Activated CD4-positive, alpha-beta T cell treated with anti-CD3 and anti-CD28 coated beads, Interleukin-2, amount 50 U/mL, for 1 hour (primary cell): ENCODE measurements at places on chromosomes 5 and 9.

- no peak for DNase-seq
Measured at GRCh38 chr5:68641211-68641610, 425.7 kb downstream of the PIK3R1 start.

GRCh38 chr9:74138182-74138581 is 359.0 kb upstream of the RORB start:
- no peak for DNase-seq

DNA sequence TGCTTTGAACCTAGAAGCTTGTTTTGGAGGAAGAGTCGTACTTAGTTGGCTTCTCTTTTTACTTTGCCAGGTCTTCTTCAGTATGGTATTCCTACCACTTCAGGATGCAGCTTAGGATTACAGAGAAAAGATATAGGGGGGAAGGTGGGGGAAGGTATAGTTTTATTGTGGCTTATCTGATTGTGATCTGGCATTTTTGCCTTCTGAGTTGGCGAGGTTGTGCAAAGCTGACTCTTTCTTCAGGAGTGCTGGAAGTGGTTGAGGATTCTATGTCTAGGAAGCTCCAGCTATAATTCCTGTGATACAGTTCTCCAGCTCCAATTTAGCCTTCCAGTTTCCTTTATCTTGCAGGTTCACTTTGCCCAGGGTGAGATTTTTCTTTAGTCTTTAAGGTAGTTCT is 7.0 kb downstream of the CDC42SE2 start:
- DNase-seq: no peak

DNA sequence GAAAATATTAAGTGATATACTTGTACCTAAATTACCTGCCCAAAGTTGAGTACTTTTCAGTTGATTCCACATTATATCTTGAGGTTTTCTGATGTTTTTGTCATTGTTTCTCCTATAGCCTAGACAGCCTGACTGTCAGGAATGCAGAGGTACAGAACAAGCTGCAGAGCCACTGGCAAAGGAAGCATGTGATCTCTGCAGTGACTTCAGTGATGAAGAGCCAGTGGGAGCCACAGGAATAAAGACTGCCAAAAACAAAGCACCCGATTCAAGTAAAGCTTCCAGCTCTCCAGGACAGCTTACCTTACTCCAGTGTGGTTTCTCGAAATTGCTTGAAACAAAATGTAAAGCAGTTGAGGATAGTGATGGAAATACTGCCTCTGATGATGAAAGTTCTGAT is 96.3 kb downstream of the ERCC6L2 start:
- no peak for DNase-seq

GRCh38 chr9:95970317-95970716 is 94.8 kb downstream of the ERCC6L2 start:
- DNase-seq: no peak

- no peak for DNase-seq
Measured at GRCh38 chr5:66553916-66554575, 42.1 kb upstream of the MAST4 start.

GRCh38 chr9:132833550-132834121 is 44.4 kb downstream of the AK8 start:
- DNase-seq: no peak

- no peak for DNase-seq
Measured at GRCh38 chr5:45521067-45521466, 175.1 kb downstream of the HCN1 start.

GRCh38 chr5:156221816-156222215 is 105.1 kb upstream of the SGCD start:
- DNase-seq: no peak

DNA sequence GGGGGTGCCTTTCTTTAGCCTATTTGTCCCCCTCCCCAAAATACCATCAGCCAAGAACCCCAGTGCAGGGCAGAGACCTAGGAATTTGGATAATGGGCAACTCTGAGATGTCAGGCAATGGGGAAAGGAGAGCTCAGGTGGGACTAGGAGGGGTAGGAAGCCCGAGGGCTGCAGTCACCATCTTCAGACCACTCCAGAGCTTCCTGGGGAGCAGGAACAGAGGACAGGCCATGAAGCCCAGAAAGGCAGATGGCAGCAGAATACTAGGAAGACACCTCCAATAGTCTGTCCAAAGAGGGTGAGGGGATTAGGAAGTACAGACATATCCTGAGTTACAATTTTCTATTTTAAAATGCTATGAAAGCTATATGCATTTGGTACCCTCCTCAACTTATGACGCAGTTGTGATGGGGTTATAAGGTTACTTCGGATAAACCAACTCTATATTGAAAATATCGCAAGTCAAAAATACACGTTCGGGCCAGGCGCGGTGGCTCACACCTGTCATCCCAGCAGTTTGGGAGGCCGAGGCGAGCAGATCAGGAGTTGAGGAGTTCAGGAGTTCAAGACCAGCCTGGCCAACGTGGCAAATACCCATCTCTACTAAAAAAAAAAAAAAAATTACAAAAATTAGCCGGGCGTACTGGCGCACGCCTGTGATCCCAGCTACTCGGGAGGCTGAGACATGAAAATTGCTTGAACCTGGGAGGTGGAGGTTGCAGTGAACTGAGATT is 34.6 kb upstream of the IL17B start:
- DNase-seq: no peak

GRCh38 chr5:111507276-111507675 is 5.1 kb downstream of the STARD4 start:
- no peak for DNase-seq

- DNase-seq: no peak
Measured at GRCh38 chr5:9104571-9105339, 441.1 kb downstream of the SEMA5A start.

DNA sequence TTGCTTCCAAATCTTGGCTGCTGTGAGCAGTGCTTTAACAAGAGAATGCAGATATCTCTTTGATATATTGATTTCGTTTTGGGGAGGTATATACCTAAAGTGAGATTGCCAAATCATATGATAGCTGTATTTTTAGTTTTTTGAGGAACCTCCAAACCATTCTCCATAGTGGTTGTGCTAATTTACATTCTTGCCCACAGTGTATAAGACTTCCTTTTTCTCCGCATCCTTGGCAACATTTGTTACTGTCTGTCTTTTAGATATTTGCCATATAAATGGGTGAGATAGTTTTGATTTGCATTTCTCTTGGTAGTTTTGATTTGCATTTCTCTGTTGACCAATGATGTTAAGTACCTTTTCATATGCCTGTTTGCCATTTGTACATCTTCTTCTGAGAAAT is 10.0 kb upstream of the PLK2 start:
- no peak for DNase-seq

GRCh38 chr9:6605202-6605601 is 40.3 kb downstream of the GLDC start:
- DNase-seq: no peak

GRCh38 chr9:70060883-70061507 is 17.3 kb downstream of the MAMDC2 start:
- no peak for DNase-seq

DNA sequence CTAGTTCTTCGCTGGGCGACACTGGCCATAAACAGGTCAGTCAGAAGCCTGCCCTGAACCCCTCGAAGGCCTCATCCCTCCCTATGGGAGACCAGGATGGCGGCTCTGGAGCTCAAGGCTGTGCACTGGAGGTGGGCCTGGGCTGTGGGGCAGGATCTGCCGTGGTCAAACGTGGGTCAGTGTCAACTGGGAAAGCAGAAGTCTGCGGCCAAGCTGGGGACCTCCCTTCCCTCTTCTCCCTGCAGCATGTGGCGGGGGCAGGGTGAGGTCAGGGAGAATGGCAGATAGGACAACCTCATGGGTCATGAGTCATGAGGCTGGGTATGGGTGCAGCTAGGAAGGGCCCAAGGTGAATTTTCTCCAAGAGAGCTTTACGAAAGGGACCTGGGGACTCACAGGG is 132.9 kb downstream of the RXRA start:
- DNase-seq: no peak

DNA sequence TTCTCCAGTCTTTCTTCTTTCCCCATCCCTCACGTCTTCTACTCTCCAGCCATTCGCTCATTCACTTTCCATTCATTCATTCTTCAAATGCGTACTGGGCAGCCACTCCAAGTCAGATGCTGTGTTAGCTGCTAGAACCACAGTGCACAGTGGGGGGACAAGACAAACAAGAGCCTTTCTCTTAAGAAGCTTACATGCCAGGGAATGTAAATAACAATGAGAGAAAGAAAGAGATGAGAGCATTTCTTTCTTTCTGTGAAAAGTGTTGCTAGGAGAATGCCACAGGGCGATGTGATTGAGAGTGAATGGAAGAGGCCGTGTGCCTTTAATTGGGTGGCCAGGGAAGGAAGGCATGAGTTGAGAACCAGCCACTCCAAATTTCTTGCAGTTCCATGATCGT is 46.3 kb upstream of the SMIM23 start:
- no peak for DNase-seq

DNA sequence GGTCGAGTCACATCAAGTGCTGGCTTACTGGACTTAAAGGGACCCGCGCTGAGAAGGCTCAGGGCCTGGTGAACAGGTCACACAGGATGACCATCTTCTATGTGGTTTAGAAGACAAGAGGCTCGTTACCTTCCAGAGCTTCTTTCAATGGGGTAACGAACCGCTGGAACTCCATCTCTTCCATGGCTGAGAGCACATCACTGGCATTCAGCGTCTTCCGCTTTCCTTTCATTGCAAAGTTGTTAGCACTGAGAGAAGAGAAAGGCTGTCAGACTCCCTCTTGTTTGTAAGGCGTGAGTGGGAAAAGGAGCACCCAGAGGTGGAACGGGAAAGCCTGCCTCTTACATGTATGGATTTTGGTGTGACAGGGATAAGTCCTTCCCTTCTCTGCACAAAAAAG is 994 bp downstream of the POLE3 start:
- DNase-seq: no peak

DNA sequence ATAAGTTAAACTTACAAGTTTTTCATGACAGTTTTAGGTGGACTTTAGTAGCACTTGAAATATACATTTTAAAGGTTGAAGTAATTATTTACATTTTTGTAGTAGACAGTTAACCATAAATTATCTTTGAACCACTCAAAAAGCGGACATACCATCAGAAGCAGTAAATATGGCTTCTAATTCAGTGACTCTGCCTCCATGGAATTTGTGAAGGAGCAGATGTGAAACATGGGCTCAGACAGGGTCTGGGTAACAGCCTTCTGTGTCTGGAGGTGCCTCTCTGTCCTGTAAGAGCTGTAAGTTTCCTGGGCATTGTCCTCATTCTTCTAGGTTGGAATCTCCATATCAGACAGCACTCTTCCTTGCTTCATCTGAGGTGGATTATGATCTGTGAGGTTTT is 12.4 kb downstream of the RLN2 start:
- no peak for DNase-seq

DNA sequence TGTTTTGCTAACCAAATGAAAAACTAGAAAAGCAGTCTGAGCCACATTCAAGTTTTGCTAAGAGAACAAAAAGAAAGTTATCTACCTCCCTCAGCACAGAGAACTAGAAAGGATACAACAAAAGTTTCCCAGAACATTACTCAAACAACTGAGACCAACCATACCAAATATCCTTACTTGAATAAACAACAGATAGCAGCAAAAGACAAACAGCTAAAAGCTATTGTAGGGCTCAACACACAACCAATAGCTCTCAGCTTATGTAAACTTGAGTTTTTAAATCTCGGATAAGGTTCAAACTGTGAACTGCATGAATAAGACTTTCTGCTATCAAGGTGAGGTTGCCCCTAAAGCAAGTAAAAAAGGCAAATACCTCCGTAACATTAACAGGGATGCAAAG is 3.5 kb downstream of the EPB41L4A start:
- no peak for DNase-seq

DNA sequence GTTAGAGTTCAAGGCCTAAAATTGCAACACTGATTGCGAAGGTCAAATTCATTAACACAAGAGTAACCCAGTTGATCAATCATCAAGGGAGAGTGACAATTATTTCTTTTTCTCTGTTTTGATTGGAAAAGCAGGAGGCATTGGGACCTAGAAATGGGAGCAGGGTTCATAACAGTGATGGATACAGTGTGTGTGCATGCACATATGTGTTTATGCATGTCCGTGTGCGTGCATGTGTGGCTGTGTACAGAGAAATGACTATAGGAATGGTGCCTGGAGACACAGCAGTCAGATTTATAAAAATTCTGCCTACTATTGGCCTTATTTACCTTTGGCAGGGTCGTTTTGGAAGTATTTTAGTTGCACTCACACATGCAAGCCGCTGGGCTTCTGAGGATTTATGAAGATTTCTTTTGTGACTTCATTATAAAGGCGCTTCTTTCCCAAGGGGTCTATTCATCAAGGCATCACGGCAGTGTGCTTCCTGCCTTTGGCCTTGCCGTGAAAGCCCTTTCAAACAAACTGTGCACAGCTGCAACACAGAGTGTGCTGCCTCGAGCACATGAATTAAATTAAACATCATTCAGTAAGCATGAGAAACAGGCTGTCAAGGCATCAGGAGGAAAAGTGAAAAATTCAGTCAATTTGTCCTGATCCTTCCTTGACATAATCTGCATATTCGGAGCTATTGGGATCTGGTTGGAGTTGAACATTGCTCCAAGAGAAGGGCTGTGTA is 122.8 kb upstream of the PUM3 start:
- no peak for DNase-seq

DNA sequence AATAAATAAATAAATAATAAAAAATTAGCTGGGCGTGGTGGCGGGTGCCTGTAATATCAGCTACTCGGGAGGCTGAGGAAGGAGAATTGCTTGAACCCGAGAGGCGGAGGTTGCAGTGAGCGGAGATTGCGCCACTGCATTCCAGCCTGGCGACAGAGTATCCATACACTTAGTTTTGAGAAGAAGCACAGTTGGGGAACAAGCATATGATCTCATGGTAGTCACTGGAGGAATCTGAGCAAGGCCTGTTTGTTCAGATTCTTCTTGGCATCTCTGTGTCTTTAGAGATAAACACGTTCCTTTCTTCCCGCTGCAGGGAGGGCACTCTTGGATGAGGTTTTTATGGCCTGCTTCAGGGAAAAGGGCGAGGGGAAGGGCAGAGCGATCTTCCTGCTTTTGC is 15.6 kb upstream of the DENND1A start:
- no peak for DNase-seq

GRCh38 chr5:154163327-154164248 is 26.9 kb upstream of the GALNT10 start:
- DNase-seq: no peak

GRCh38 chr9:83715794-83716193 is 8.0 kb upstream of the UBQLN1 start:
- no peak for DNase-seq

DNA sequence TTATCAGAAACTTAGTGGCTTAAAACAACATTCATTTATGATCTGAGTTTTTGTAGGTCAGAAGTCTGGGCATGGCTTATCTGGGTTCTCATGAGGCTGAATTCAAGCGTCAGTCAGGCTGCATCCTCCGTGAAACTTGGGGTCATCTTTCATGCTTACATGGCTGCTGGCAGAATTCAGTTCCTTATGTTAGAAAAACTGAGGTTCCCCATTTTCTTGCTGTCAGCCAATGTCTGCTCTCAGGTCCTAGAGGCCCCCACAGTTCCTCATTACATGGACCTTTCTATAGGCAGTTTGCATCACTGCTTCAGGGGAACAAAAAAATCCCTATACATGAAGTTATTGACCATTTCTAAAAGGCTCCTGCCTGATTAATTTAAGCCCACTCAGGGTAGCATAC is 83.8 kb upstream of the NMUR2 start:
- DNase-seq: no peak
